ENCODE measurements at places on chromosomes 5 and 9.

DNA sequence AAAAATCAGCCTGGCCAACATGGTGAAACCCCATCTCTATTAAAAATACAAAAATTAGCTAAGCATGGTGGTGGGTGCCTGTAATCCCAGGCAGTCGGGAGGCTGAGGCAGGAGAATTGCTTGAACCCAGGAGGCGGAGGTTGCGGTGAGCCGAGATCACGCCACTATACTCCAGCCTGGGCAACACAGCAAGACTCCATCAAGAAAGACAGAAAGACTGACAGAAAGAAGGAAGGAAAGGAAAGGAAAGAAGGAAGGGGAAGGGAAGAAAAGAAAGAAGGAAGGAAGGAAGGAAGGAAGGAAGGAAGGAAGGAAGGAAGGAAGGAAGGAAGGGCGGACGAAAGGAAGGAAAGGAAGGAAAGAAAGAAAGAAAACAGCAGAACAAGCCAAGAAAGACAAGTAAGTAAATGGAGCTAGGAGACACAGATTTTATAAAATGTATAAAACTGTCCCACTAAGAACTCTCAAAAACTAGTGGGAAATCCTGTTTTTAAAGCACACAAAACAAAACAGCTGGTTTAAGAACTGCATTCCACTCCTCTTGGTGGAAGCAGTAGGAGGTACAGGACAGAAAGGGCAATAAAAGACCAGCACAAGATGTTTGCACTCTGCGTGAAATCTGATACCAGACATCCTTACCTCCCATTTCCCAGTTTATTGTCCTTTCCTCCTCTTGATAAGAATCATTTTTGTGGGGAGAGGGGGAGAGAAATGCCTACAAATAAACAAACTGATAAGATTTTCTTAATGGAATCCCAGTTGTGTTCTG is 46.7 kb downstream of the MYO10 start:
- no peaks in the 10 kb centered on the region for H3K27me3 ChIP-seq
- H3K36me3 ChIP-seq = no peaks in the 10 kb centered on the region
- no peak for DNase-seq

GRCh38 chr5:38569180-38569579 is 12.7 kb upstream of the LIFR start:
- DNase-seq = no peak
- H3K36me3 ChIP-seq = no peaks in the 10 kb centered on the region
- no peak overlapping the region for H3K4me3 ChIP-seq
- no peaks in the 10 kb centered on the region for H3K4me1 ChIP-seq
- H3K27ac ChIP-seq = no peak overlapping the region
- H3K27me3 ChIP-seq = no peaks in the 10 kb centered on the region

DNA sequence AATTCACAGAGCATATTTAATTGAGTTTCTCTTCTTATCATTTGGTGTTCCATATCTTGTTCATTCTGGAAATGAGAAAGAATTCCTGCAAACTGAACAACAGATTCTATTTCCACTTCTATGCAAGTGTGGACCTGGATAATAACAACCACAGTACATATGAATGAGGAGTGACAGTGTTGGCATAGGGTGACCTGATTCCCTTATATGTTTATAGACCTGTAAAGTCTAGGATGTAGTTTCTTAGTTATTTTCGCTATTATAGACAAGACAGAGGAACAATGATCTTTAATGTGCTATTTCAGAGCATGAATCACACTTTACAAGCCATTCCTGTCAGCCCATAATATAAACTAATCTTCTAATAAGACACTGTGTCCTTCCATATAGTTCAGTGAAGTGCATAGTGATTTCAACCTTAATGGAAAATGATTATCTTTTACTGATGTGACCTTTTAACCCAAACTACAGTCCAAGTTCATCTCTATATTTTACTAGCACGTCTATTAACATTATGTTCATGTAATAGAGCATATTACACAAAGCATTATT is 88.2 kb upstream of the FAM174A start:
- DNase-seq = no peak
- no peaks in the 10 kb centered on the region for H3K27me3 ChIP-seq
- H3K4me1 ChIP-seq = no peaks in the 10 kb centered on the region
- H3K27ac ChIP-seq = no peak overlapping the region

- DNase-seq = no peak
- no peaks in the 10 kb centered on the region for H3K4me1 ChIP-seq
- no peak overlapping the region for H3K4me3 ChIP-seq
- H3K36me3 ChIP-seq = no peaks in the 10 kb centered on the region
- no peaks in the 10 kb centered on the region for H3K27me3 ChIP-seq
Measured at GRCh38 chr9:132869266-132869665, 8.8 kb downstream of the AK8 start.

DNA sequence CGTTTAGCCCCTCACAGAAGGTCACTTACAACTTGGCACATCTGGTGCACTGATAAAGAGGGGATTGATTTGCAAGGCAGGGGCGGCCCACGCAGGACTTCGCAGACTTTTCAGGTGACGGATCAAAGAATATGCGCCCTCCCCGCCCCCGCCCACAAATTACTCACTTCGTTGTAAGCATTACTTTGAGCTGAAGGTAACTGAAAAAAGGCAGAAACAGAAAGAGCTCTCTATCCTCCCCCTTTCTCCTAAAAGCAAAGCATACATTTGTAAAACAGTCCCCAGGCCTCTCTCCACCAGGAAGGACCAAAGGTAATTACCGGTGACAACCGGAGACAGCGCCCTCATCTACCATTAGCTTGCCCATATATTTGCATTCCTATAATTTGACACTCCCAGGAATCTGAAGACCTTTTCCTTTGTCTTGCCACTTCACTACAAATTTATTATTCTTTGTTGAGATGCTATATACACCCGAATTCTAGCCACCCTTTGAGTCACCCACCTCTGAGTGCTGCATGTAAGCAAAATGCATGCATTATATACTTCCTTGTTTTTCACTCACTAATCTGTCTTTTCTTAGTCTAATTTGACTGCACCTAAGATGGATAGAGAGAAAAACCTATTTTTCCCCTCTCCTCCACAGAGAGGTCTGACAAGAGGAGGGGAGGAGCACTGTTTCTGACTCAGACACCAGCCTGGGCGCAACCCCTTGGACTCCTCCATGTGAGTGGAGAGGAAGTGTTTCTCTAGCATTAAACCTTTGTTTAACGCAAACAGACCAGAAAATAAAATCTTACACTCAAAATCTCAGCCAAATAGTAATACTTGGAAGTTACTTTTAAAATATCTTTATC is 74.7 kb upstream of the SPIN1 start:
- no peak for DNase-seq
- no peak overlapping the region for H3K27ac ChIP-seq
- peaks cover 9% of the 10 kb centered on the region for H3K4me1 ChIP-seq
- no peaks in the 10 kb centered on the region for H3K36me3 ChIP-seq
- no peak overlapping the region for H3K4me3 ChIP-seq
- H3K27me3 ChIP-seq = no peaks in the 10 kb centered on the region

GRCh38 chr9:33211695-33212393 is 28.1 kb upstream of the SPINK4 start:
- no peak overlapping the region for H3K4me3 ChIP-seq
- DNase-seq = no peak
- no peaks in the 10 kb centered on the region for H3K36me3 ChIP-seq
- no peak overlapping the region for H3K27ac ChIP-seq
- no peaks in the 10 kb centered on the region for H3K4me1 ChIP-seq
- H3K27me3 ChIP-seq = no peaks in the 10 kb centered on the region

Measured in CD8-positive, alpha-beta memory T cell (primary cell).